ENCODE measurements at places on chromosomes 4 and X.

- peak; percentile 78 for DNase-seq
Observed at GRCh38 chrX:48957477-48957826, at the start of gene OTUD5. Gene OTUD5, minus strand, starts transcription at chrX:48957607. Its CDS starts 37 bp downstream, at chrX:48957570.

GRCh38 chrX:20325786-20326388 lies 59.2 kb upstream of the RPS6KA3 start:
- DNase-seq = no peak

DNA sequence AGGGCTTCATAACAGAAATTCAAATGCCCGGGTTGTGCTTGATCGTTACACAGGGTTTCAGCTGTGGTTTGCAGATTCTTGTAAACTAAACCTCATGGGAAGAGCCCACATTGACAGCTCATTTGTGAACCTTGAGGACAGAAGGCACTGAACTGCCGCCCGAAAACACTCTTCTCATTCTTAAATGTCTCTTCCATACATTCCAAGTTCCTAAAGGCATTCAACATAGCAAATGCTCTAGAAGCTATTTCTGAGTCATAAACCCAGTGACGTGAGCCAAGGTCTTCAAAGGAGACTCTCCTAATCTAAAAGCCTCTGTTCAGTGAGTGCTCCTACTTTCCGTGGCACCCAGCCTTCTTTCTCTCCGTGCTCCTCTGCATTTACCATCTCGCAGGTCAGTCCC lies 737.8 kb upstream of the FRG1 start:
- no peak for DNase-seq

DNA sequence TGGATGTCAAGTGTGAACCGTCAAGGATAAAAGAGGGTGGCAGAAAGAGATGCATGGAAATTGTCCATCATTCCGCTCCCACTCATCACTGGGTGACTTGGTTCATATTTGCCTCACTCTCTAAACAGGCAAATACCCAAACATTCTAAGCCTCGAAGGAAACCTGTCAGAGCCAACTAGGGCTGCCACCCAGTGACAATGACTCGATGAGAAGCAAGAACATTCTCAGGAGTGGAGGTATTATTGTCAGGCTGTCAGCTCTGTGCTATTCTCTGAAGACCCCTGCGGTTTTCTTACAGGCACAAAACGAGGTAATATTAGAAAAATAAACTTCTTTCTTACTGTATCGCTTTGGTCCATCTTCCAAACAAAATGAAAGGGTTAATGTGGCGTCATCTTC lies 139.6 kb downstream of the LDB2 start:
- no peak for DNase-seq

GRCh38 chrX:24020306-24020876 lies 6.6 kb downstream of the KLHL15 start:
- DNase-seq = no peak

DNA sequence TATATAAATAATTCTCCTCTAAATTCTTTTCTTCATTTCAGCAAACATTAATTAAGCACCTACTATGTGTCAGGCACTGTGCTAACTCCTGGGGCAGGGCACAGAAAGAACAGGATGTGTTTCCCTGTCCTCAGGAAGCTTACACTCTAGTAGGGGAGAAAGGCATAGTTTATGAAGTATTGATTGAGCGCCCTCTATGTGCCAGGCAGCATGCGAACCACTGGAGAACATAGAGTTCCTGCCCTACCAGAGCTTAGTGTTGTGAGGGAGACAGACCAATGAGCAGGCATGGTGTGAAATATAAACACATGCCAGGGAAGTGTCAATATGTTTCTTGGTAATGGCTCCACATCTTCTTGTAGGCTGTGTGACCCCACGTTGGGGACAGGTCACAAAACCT lies 3.7 kb downstream of the ADGRG4 start:
- DNase-seq = no peak

- DNase-seq = peak; percentile 48
Observed at GRCh38 chrX:154515090-154515965, 704 bp downstream of the FAM3A start.
